Endodermal cell (in vitro differentiated cells): ENCODE measurements at places on chromosomes 5 and 9. TPM values are rescaled to one million over a fixed set of nuclear protein-coding genes. Genes with fewer than 3 reads are reported as not detected.

GRCh38 chr5:109324931-109325330 lies 84.8 kb downstream of the PJA2 start:
- no peak for DNase-seq

Gene GPR150
- 0.22 to 0.45 TPM (median 0.29 TPM) in 3 replicates for total RNA-seq

DNA sequence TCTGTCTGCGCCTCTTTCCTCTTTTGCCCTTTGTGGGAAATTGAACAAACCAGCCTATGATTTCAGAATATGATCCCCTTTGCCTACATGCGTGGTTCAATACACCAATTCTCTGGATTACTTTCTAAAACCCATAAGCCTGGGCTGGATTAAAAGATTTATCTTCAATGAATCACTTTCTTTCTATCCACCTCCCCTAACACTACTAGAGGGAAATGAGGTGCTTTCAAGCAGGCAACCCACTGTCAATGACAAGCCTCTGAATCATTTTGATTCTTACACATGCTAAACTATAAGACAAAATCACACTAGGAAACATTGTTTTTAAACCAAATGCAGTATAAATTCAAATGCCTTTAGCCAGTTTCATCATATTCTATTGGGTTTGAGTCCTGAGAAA lies 257.5 kb downstream of the AGTPBP1 start:
- no peak for DNase-seq

DNA sequence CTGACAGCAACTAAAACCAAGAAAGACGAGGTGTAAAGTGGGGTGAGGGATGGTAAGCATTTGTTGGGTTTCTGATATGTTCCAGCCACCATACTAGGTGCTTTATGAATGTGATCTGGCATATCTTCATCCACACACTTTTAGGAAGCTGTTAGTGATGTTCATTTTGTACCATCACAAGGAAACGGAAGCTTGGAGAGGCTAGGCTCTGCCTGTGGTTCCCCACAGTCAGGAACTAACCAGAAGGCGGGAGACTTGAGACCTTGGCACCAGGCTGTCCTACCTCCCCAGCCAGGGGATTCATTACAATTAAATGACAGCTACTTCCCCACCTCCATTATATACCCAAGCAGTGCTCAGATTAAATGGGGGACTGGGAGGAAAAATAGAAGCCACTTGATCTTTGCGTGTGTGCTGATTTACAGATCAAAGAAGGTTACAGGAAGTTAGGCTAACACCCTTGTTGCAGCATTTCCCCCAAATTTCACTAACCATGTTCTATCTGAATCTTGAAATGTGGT lies 43.0 kb downstream of the SFXN1 start:
- no peak for DNase-seq

Gene GABRA1
- total RNA-seq = 1.6 TPM in 1 of 3 replicates, not detected in the others

Gene LRRC8A
- 31.5 to 61.0 TPM (median 54.6 TPM) in 3 replicates for total RNA-seq

DNA sequence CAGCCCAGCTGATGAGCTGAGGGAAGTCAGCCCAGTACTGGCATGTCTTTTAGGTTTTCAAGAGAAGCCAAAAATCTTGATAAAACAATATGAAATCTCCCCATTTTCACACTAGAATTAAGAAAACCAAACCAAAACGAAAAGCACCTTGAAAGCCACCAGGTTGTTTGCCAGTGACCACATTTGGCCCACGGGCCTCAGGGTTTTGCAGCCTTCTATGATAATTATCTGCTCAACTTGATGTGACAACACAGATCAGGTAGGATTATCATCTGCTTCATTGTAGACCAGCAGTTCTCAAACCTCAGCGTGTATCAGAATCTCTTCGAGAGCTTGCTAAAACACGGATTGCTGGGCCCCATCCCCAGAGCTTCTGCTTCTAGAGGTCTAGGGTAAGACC lies 101.4 kb downstream of the GALNT10 start:
- peak; percentile 13 for DNase-seq
